ENCODE measurements at places on chromosomes 5 and 9.

GRCh38 chr9:18393340-18394130 is 80.4 kb upstream of the ADAMTSL1 start:
- no peak for DNase-seq

GRCh38 chr9:75615284-75615683 is 275.2 kb upstream of the PCSK5 start:
- DNase-seq, result no peak

GRCh38 chr9:124664143-124664542 is 107.0 kb downstream of the NR6A1 start:
- DNase-seq, result no peak

DNA sequence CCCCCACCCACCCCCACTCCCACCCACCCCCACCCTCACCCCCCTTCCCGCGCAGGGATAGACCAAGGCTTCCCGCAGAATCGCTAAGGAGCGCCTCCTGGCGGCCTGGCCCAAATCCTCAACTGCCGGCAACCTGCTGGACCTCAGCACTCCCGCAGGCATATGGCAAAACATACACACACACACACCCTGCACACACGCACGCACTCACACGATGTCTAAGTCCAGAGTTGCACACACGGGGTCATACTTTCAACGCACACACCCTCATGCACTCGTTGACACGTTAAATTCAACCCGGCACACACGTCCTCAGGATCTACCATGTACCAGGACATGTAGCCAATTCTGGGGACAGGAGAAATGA is 1.7 kb downstream of the CPLX2 start:
- DNase-seq, result no peak

DNA sequence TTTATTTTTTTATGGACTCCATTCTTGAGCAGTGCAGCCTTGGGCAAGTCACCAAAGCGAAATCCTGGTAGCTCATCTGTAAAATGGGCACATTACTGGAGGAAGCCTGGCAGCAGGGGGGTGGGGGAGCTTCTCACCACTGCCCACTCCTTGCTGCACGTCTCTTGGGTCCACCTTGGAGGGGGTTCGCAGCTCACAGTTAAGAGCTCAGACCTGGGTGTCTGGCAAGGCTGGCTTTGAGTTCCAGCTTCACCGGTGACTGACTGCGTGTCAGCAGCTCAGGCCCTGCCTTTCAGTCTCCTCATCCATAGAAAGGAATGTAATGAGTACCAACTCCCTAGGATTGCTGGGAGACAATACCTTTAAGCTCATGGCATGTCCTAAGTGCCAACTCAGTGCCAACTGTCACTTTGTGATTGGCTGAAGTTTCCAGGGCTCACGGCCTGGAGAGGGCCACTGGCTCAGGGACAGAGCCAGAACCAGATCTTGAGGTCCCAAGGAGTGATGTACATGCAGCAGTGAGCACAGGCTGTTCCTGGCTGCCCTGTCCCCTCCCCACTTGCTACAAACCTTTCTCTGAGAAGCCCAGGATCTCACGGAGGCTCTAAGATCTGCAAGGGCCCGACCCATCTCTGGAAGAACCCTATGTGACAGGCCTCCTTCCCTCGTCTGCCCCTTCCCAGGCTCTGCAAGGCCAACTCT is 72.9 kb downstream of the C9orf50 start:
- DNase-seq, result no peak

- DNase-seq, result no peak
Observed at GRCh38 chr5:32254881-32255539, 57.7 kb downstream of the MTMR12 start.

DNA sequence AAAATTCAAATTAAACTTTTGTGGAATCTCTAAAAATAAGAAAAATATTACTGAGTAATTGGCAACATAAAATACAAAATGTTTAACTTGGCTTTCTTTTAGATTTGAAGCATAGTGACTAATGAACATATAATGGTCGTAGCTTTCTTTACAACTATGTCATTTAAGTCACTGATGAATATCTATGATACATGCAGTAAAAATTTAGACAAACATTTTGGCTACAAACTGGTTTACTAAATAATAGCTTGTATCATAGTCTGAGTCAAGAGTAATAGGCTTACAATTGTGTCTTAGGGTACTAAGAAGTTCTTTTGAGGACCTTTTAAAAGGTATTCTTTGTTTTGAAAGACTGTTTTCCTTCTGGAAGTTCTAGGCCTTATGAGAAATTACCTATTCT is 2.0 kb upstream of the APC start:
- DNase-seq, result no peak

- DNase-seq, result no peak
Observed at GRCh38 chr5:133321833-133322420, 270.1 kb downstream of the HSPA4 start.

DNA sequence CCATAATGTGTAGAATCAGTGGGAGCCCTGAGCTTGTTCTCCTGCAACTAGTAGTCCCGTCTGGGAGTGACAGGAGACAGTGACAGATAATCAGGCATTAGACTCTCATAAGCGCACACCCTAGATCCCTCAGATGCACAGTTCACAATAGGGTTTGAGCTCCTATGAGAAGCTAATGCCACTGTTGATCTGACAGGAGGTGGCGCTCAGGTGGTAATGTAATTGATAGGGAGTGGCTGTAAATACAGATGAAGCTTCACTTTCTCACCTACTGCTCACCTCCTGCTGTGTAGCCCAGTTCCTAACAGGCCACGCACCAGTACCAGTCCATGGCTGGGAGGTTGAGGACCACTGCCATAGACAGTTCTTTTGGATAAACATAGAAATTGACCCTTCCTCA is 188.7 kb downstream of the ROR2 start:
- DNase-seq, result no peak

GRCh38 chr9:131693651-131694597 is 46.0 kb downstream of the RAPGEF1 start:
- no peak for DNase-seq

- DNase-seq, result no peak
Observed at GRCh38 chr5:167633931-167634341, 657.5 kb upstream of the WWC1 start.

- no peak for DNase-seq
Observed at GRCh38 chr9:120423812-120424211, 156.2 kb downstream of the CDK5RAP2 start.

DNA sequence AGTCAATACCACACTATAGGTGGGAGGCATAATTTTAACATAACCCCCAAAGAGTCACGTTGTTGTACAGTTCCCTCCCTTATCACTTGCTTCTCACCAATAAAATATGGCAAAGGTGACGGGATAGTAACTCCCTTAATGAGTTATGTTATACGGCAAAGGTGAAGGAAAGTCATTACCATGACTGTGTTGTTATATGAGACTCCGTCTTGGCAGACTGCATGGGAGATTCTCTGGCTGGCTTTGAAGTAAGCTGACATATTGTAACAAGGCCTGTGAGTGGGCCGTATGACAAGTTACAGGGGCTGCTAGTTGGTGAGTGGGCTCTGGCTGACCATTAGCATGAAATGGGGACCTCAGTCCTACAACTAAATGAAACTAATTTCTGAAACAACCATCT is 366.4 kb upstream of the FTMT start:
- DNase-seq, result no peak

DNA sequence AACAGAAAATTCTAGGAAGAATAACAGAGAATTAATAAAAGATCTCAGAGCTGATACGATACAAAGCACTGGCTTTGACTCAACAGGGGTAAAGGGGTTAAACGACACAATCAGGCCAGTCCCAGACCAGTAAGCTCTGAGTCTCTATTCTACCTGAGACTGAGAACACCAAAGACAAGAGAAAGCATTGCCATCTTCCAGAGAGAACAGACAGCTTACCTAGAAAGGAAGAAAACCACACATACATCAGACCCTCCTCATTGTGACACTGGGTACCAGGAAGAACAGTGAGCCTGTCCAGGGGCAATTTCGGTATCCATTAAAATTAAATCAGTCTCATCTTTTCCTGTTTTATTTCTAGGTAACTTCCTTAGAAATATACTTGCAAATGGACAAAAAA is 41.1 kb downstream of the MRPL36 start:
- no peak for DNase-seq

GRCh38 chr9:114462791-114463190 is 42.5 kb downstream of the WHRN start:
- DNase-seq, result no peak

DNA sequence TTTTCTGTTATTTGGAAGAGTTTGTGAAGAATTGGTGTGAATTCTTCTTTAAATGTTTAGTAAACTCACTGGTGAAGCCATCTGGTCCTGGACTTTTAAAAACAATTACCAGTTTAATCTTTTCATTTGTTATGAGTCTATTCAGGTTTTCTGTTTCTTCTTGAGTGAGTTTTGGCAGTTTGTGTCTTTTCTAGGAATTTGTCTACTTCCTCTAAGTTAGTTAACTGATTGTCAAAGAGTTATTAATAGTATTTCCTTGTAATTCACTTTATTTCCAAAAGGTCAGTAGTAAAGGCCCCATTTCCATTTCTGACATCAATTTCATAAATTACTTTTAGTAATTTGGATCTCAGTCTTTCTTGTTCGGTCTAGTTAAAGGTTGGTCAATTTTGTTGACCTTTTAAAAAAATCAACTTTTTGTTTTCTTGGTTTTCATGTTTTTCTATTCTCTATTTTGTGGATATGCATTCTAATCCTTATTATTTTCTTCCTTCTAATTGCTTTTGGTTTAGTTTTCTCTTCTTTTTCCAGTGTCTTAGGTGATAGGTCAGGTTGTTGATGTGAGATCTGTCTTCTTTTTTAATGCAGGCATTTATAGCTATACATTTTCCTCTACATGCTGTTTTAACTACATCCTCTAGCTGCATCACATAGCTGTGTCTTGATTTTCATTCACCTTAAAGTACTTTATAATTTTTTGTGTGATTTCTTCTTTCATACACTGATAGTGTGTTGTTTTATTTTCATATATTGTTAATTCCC is 7.3 kb upstream of the SMIM3 start:
- no peak for DNase-seq

DNA sequence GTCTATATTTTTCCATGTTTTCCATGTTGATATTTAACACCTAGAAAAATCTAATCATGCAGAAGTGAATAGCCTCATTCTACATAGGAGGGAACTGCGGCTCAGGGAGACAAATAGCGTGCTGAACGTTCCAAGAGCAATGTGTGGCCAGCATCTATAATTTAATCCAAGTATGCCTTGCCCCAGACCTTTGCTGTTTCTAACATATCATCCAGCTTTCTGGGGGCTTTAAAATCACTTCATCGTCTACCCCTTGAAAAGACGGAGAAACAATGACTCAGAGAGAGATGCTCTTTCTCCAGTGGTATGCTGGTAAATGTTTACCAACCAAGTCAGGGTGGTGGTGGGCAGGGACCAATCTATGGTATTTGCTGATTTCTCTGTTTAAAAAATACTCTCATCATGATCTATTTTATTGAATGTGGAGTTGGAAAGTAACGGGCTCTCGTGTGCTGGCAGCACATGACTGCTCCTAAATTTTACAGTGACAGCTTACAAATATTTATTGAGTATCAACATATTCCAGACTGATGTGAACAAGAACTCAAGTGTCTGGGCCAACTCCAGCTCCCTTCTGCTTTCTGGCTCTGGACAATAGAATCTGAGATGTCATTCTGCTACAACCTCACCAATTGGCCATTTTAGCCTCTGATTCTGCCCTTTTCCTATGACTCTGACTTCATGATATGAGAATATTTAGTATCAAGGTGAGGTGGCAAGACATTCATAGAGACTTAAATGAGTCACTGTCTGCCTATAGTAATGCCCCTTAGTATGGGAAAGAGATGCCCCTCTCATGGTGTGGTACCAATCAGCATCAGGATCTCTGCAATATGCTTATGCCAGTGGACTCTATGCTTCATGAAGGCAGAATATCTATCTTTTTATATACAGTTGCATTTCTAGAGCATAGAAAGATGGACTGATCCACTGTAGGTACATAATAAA is 407.4 kb upstream of the TNC start:
- no peak for DNase-seq

DNA sequence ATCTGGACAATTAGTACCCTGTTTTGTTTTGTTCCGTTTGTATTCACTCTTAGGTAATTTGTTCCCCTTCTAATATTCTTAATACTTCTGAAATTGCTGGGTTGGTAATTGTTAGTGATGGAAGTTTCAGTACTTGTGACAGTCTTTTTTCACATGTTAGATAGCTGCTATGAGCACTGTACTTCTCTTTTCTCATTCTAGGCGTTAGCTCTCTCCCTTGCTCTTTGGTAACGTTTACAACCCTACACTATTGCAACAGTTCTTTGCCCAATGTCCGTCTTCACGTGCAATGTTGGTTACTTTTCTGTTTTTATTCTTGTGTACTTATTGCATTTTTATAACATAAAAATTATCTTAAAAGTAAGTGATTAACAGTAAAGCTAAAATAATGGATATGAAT is 1509.0 kb downstream of the MAT2B start:
- DNase-seq, result no peak

GRCh38 chr9:112158656-112159367 is 16.3 kb downstream of the SUSD1 start:
- no peak for DNase-seq

DNA sequence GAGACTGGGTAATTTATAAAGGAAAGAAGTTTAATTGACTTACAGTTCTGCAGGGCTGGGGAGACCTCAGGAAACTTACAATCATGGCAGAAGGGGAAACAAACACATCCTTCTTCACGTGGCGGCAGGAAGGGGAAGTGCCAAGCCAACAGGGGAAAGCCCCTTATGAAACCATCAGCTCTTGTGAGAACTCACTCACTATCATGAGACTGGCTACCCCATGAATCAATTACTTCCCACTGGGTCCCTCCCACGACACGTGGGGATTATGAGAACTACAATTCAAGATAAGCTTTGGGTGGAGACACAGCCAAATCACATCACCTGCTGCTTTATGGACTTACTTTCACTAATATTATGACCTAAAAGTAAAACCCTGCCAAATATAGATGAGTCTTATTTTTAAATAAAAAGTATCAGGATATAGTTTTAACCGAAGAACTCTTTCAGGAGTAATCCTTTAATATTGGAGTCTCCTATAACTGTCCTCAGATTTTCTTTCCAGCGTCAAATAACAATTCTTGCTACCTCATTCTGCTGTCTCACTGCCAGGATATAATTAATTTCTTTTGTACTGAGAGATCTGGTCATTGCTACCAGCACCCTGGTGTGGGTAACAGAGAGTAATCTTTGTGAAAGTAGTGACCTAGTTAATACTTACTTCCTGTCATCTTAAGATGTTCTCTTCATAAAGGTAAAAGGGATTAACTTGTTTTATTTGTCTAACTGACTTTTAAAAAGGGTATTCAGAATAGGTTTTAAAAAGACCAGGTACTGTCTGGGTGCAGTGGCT is 68.6 kb downstream of the NLN start:
- no peak for DNase-seq

DNA sequence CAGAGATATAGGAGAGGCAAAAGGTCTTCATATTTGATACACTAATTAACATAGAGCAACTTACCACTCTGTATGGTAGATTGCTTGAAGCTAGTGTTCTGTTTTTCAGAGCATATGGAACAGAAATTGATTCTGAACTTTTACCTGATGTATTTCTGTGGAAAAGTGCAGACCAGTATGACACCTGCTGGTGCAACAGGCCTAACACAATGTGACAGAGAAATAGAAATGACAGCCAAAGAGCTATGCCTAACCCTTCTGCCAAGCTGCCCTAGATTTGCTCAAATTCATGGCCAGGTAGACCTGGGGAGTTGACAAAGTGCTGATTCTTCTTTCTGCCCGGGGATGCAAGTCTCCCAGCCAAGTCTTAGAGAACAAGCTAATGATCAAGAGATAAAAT is 65.4 kb upstream of the RNF180 start:
- DNase-seq, result no peak

All from stimulated activated naive CD4-positive, alpha-beta T cell (primary cell).